ENCODE measurements at places on chromosomes 1 and 21.

GRCh38 chr1:38444311-38444710 lies 397.7 kb upstream of the POU3F1 start:
- DNase-seq, result no peak

DNA sequence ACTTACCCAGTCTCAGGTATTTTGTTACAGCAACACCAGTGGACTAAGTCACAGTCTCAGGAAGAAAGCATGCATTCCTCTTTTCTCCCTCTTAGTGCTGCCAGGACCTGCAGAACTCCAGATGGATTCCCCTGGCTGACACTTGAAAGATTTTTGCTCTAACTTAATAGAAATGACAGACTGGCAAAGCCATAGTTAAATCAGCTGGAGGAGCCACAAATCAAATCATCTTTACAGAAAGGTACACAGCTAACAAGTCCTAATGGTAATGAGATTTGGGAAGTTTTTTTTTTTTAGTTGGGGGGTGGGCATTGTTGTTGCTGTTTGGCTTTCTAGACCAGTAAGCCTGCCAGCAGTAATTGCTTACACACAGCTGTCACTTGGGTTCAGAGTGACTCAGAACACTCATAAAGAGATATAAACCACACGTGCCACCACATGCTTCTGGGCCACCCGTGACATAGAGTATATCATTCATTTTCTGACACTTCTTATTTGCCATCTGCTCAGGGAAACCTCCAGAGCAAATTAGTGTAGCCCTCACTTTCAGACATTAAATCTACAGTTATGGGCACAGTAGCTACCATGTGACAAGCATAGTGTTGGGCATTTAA lies 72.4 kb downstream of the FH start:
- DNase-seq, result no peak

GRCh38 chr21:33299181-33299752 lies 25.5 kb upstream of the IFNAR1 start:
- DNase-seq, result peak; percentile 68

GRCh38 chr21:45713613-45714012 lies 70.1 kb downstream of the PCBP3 start:
- DNase-seq, result no peak

- DNase-seq, result no peak
These were observed 1.1 kb upstream of the CSF1 start for GRCh38 chr1:109909561-109909960.

DNA sequence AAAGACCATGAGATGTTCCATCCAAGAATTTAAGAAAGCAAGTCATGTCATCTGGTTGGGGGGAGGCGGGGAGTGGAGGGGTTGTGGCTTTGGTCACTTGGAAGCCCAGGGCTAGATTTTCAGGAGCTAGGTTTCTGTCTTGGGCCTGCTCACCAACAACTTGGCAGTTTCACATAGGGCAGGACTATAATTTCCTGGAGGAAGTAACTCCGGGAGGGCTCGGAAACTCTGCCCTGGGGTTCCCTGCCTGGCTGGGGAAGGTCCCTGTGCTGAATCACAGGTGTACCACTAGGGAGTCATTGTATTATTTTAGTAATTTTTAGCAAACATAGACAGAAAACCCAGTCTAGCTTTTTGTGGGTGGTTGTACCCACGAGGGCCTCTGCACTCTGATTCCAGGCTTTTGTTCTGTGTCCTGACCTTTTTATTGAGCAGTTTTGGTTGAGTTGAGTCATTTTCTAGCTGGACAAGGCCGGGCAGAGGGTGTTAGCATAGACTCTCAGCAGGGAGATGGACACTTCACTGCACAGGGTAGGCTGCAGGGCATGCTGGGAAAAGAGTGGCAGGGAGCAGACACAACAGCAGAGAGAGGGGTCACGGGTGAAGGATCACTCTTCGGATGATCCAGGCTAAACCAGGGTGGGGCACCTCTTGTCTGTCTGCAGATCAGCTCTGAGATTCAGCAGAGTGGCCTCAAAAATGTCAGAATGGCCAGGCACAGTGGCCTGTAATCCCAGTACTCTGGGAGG lies 144.7 kb downstream of the GRIK3 start:
- DNase-seq, result no peak

DNA sequence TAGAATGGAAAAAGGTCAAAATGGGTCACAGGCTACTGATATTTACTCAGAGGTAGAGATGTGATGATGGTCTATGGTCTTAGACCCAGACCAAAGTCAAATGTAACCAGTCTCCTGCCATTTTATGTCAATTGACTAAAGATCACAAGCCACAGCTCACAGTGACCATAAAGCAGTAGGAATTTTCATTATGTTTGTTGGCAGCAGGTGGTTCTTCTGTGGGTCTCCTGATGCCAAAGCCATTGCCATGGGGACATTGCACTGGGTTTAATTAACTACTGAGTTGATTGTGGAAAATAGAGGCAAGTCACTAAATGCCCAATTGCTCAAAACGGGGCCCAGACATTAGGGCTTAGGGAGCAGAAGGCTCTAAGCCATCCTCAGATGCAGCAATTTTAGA lies at the start of gene OR10K2:
OR10K2 (minus strand) TSS at position 101 of the 400 bp plus-strand sequence. CDS start 5,371 bp downstream, outside the sequence.
- no peak for DNase-seq

DNA sequence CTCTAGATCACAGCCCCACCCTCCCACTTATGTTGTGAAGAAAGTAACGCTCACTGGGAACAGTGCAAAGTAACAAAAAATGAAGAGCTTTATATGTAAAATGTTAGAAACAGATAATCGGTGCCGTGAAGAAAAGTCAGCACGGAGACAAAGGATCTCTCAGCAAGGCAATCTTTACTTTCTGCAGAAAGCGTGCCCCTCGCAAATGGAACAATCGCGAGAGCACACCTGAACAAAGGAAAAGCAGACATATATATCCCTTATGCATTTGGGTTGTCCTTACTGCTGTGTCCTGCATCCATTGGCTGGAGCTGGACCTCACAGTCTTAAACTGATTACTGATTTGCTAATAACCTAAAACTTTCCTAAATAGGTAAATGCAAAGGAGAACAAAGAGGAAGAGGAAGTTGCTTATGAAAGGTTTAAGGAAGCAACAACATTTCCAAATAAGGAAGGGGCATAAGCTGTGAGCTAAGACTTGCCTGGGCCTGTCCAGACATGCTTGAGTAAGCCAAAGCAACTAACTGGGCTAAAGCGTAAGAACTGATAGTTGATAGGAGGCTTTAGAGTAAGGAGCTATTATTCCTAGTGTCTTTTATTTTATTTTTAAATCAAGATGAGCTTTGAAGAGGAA lies 89.7 kb downstream of the GTF2B start:
- DNase-seq, result no peak

All from CD4-positive, alpha-beta T cell treated with Interleukin-17A for 4 hours (primary cell).